Adrenal gland (tissue), 19 donors: ENCODE measurements at places on chromosomes 4 and X. TPM values are rescaled to one million over a fixed set of nuclear protein-coding genes. Genes with fewer than 3 reads are reported as not detected.

DNA sequence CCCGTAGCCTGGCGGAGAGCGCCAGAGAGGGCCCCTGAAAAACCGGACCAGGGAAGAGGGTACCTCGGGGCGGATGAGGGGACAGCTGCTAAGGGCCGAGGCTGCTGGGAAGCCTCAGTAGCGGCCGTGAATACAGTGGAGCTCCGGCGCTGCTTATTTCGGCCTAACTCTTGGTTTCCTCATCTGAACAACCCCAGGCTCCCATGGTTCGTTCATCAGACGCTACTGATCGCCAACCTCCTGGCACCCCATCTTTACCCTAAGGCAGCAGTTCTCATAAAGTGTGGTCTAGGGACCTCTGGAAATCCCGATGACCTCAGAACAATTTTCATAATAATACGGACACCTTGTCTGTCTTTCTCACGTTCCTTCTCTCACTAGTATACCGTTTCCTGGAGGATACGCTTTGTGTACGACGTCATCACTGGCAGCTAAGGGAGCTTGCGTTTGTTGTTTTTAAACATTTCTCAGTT, 645 bp upstream of the RAB28 start:
- H3K27ac ChIP-seq: peak overlapping the region; percentile 92
- no peak overlapping the region for H3K4me3 ChIP-seq
- H3K36me3 ChIP-seq: no peaks in the 10 kb centered on the region
- H3K4me1 ChIP-seq: peaks cover 39% of the 10 kb centered on the region

DNA sequence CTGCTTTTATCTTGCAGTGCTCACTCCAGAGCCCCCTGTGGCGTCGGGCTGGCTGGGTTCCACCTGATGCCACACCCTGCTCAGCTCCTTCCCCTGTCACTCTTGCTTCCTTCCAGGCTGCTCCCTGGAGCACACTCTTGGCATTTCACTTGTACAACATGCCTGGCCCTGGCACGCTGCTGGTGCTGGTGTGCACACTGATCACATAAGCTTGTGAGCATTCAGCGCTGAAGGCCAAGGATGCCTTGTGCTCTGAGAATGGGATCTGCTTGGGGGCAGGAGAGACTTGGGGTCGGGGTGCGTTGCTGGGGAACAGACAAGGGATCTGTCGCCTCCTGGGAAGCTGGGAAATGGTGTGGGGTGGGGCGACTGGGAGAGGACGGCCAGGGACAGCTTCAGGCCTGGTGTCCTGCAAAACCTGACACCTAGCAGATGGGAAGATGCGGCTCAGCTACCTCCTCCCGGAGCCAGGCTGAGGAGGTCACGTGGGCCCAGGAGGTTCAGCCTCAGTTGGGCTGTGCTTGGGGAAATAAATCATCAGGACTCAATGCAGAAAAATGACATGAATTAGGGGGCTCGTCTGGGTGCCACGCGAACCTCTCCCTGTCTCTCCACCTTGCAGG, 108.5 kb downstream of the PHKA2 start:
- H3K36me3 ChIP-seq: no peaks in the 10 kb centered on the region
- no peak for DNase-seq
- H3K4me1 ChIP-seq: peaks cover 8% of the 10 kb centered on the region
- H3K27me3 ChIP-seq: no peaks in the 10 kb centered on the region
- no peak overlapping the region for H3K27ac ChIP-seq

DNA sequence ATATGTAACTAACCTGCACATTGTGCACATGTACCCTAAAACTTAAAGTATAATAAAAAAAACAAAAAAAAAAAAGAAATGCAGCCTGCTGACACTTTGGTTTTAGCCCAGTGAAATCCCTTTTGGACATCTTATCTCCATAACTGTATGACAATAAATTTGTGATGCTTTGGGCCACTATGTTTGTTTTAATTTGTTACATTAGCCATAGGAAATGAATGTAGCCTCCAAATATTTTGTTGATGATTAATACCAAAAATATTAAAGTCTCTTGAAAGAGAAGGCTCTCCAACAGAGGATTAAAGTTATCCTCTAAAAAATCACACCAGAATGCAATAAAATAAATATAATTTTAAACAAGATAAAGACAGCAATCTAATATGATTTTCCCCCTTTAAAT, 852.7 kb upstream of the SLIT2 start:
- H3K36me3 ChIP-seq: no peaks in the 10 kb centered on the region
- no peaks in the 10 kb centered on the region for H3K4me1 ChIP-seq
- no peak overlapping the region for H3K27ac ChIP-seq
- H3K4me3 ChIP-seq: no peak overlapping the region

DNA sequence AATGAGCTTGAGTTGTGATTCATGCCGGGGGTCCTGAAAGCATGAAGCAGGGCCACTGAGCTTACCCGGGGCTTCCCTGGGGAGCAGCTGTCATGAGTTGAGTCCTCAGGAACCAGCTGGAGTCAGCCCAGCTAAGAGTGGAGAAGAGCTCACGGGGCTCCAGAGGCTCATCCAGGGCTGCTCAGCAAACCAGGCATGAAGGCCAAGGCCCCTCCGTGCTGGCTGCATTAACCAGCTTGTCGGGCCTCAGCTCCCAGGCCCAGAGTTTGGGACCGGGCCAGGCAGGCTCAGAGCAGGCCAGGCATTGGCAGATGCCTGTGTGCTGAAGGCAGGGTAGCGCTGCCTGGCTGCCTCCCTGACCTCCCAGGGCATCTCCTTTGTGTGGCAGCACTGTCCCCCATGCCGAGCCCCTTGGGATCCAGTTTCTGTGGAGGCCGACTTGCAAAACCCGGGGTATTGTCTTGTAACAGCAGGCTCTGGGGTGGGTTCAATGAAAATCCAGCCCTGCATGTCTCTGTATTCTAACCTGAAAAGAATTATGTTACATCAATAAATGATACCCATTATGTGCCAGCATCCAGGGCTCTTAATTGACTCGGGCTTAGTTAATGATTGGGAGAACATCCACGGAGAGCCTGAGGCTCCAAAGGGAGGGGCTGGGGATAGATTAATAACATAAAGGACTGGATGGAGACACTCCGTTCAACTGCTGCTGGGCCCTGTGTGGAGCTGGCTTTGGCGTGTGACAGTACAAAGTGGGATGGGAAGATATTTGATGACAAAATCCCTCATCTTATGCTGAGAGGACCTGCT, 68.0 kb upstream of the MSX1 start:
- H3K27me3 ChIP-seq: no peaks in the 10 kb centered on the region
- H3K27ac ChIP-seq: no peak overlapping the region
- H3K4me1 ChIP-seq: no peaks in the 10 kb centered on the region
- H3K36me3 ChIP-seq: no peaks in the 10 kb centered on the region
- DNase-seq: no peak

GRCh38 chrX:41384051-41384705, 50.2 kb downstream of the DDX3X start:
- H3K36me3 ChIP-seq: no peaks in the 10 kb centered on the region
- H3K4me1 ChIP-seq: no peaks in the 10 kb centered on the region
- no peaks in the 10 kb centered on the region for H3K27me3 ChIP-seq
- no peak overlapping the region for H3K27ac ChIP-seq

Gene CFP
- total RNA-seq: 8.3 TPM
